ENCODE measurements at places on chromosomes 5 and 9.

DNA sequence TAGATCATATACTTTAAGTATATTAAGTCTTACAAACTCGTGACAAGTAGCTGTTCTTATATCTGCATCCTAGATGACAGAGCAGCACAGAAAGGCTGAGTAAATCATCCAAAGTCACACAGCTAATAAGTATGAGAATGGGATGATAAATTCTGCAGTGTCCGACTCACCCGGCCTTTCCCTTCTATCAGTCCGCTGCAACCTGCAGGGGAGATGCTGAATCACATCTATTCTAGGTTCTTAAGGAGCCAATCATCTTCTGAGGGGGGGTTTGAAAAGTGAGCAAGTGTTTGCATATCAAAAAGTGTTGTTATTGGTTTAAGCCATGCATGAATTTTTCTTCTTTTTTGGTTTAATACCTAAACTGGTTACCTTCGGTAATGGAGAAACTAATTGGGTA lies 38.9 kb downstream of the ADAMTS16 start:
- no peak for DNase-seq

DNA sequence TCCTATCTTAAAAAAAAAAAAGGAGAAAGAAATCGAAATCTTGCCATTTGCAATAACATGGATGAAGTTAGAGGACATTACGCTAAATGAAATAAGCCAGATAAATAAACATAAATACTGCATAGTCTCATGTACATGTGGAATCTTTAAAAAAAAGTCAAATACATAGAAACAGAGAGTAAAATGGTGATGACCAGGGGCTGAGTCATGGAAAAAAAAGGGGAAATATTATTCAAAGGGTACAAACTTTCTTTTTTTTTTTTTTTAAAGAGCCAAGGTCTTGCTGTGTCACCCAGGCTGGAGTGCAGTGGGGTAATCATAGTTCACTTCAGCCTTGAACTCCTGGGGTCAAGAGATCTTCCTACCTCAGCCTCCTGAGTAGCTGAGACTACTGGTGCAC lies 310.1 kb downstream of the ZNF608 start:
- no peak for DNase-seq

GRCh38 chr9:106953174-106953573 lies 90.2 kb downstream of the ZNF462 start:
- DNase-seq, result no peak

DNA sequence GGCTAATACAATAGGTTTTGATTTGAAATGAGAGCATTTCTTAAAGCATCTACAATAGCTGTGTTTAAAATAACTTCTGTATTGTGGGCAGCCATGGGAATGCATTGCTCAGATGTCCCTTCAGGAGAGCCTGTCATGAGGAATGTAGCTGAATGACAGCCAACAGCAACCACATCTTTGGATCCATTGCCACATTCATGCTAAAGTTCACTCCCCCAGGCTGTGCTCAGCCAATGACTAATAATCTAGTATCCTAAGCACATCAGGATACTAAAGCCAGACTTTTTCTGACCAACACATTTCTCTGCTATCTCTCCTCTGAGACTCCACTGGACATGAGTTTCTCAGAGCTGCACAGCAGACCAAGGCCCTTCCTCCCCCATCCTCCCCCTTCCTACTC lies 45.5 kb downstream of the HTR1A start:
- no peak for DNase-seq

GRCh38 chr9:29393064-29393463 lies 1819.8 kb upstream of the C9orf72 start:
- no peak for DNase-seq

DNA sequence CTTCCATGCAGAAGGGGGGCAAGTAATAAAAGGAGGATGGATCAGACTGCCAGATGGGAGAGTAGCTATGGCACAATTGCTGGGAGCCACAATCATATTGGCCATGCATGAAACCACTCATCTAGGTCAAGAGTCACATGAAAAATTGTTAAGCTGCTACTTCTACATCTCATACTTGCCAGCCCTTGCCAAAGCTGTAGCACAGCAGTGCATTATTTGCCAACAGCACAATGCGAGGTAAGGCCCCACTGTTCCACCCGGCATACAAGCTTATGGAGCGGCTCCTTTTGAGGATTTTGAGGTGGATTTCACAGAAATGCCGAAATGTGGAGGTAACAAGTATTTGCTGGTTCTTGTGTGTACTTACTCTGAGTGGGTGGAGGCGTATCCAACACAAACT lies 109.9 kb upstream of the EPB41L4A start:
- DNase-seq, result no peak

- no peak for DNase-seq
Observed at GRCh38 chr5:111572561-111572960, 60.2 kb upstream of the STARD4 start.

DNA sequence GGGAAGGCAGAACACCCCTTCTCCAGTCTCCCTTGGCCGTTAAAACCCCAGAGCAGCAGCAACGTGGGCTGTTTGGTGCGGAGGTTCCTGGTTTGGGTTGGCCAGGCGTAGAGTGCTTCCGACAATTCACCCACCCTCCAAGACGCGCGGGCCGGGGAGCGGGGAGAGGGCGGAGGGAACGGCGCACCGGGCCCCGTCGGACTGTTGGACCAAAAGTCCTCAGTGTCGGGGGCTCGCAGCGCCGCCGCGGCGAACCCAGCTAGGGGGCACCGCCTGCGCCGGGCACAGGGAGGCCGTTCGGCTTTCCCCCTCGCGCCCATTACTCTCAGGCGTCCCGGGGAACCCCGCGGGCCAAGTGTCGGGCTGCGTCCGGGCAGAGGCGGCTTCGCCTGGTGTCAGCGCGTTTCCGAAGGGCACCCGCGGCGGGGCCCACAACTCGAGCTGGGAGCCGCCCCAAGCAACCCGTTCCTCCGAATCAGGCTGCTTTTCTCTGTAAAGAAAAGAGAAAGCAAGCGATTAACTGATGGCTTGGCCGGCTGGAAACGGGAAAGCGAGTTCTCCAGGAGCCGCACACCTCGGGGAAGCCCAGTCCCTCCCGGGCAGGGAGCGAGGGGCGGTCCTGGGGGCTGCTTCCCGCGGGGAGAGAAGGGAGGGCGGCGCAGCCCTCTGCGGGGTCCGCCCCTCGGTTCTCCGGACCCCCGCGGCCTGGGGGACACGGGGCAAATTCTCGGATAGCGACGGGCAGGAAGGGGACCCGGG lies 145.5 kb downstream of the ERCC6L2 start:
- DNase-seq, result no peak

- no peak for DNase-seq
Observed at GRCh38 chr5:169099801-169100734, 200.9 kb downstream of the SLIT3 start.

DNA sequence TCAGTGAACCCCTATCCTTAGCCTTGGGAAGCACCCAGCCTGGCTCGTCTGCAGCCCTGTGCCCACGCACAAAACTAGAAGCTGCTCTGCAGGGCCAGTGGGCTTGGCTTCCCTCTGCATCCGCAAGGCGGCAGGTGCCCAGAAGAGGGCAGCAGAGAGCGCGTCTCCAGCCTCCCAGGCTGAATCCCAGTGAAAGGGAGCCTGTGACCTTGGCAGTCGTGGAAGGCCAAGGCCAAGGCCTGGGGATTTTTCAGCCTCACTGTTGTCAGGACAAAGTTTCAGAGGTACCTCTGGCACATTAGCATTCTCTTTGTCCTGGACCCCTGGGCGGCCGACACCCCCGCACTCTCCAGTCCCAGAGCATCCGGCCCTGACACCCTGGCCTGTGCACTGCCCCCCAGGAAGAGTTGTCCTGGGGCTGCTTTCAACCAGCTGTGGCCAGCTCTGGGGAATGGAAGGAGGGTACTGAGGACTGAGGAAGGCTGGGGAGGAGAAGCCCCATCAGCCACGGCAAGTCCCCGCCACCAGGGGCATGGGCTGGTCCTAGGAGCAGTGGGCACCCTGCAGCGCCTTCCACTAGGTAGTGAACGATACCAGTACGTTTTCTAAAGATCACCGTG lies 63.6 kb upstream of the IL17B start:
- peak; percentile 23 for DNase-seq

GRCh38 chr9:13430368-13431221 lies 151.1 kb upstream of the MPDZ start:
- DNase-seq, result no peak

DNA sequence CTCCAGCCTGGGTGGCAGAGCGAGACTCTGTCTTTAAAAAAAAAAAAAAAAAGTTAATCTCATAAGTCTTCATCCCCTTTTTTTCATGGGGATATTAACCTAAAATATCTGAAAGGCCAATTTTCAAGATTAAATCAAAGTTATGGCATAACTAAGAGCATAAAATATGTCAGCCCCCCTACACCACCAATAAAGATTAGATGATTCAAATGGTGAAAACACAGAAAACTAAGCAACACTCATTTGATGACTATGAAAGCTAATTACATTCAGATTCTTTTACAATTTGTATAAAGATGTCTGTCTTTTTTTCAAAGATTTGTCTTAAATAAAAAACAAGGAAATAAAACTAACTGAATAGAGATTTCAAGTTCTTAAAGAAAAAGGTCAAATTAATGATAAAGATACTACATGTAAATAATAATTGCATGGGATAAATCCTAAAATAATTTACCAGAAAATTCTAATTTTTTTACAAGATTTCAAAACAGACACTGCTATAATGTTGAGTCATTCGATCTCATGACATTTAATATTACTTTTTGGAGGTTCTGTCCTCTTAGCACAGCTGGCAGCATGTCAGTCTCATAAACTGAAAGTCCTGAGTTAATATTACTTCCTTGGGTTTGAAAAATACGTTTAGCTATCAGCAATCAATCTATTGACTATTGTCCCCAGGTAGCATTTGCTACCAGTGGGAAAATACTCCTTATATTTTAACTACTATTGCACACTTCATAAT lies 112.9 kb downstream of the KIAA0825 start:
- no peak for DNase-seq

- no peak for DNase-seq
Observed at GRCh38 chr9:93031629-93032430, 26.7 kb upstream of the SUSD3 start.

GRCh38 chr9:78666818-78667414 lies 370.0 kb downstream of the PSAT1 start:
- DNase-seq, result no peak

DNA sequence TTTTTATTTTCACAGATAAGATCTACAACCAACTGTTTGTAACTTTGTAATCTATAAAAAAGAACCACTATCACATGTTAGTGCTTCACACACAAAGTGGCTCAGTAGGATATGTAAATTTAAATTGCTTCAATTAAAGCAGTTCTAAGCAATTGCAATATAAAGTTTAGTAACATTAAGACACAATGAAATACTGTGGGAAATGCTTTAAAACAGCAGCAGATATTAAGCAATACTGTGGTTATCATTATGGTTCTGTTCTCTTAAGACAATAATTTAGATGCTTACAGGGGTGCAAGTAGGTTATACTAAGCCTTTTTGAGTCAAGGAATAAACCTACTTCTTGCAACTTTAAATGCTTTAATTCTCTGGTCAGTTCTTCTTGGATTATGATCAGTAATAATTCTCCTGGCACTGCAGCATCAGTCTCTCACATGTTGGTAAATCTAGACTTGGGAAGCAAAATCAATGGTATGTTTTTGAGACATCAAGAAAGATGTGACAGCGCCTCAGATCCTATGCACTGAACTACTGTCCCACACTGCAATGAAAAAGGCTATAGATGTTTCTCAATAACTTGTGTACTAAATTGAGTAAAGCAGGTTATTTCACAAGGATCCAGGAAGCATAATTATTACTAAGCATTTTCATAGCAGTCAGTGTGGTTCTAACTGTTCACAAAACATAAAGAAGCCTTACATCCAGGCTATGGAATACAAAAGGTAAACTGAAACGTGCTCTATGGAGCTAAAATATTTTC lies 338.7 kb upstream of the PDE4D start:
- DNase-seq, result no peak

- peak; percentile 91 for DNase-seq
Observed at GRCh38 chr9:87498046-87498810, 561 bp downstream of the DAPK1 start.

DNA sequence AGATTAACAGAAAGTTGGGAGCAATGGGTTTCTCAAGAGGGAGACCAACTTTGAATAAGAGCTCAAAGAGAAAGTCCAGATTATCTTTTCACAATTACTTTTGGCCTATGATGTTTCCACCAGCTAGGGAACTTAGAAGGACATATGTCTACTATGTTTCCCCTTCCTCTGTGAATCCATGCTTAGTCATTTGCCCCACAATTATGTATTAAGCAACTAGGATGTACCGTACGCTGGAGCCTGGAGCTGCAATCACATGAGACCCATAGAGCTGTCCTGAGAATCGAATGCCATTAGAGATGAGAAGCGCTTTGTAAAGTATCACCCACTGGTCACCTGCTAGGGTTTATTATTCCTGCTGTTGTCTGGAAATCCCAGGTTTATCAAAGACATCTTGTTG lies 78.8 kb downstream of the PDE6A start:
- no peak for DNase-seq

- DNase-seq, result no peak
Observed at GRCh38 chr5:142461028-142461590, 136.3 kb upstream of the SPRY4 start.

GRCh38 chr9:93644397-93645088 lies 68.2 kb downstream of the PHF2 start:
- DNase-seq, result no peak

DNA sequence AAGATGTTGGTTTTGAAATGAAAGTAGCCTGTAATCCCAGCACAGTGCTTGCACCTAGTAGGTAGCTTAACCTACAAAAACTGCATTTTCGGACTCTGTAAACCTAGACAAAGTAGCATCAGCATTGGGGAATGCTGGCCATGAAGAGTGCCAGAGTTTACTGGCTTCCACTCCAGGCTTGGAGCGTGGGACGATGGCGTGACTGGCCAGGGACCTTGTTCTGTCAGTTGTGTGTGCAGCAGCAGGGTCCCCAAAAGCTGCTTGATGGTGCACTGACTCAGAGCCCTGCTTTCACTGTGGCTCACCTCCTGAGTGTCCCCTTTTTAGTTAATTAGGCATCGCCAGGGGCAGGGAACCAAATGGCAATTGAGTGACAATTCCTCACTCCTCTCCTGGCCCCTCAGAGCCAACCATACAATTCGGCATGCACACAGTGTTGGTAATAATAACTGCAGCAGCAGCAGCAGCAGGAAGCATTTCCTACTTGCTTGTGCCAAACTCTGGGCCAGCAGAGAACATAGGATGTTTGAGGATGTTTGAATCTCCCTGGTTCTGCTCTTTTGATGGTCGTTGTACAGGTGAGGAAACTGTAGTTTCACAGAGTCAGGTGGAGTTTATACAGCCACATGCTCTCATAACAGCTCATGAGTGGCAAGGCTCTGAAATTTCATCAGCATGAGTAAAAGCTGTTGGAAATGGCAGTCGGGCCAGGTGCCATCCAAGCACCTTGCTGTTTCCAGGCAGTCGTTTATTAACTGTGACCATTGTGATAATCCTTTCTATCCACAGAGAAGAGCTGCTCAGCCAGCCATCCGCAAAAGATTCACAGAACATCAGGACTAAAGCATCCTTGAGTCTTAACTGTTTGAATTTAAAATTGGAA lies 4.2 kb downstream of the UBE2QL1 start:
- DNase-seq, result peak; percentile 46

DNA sequence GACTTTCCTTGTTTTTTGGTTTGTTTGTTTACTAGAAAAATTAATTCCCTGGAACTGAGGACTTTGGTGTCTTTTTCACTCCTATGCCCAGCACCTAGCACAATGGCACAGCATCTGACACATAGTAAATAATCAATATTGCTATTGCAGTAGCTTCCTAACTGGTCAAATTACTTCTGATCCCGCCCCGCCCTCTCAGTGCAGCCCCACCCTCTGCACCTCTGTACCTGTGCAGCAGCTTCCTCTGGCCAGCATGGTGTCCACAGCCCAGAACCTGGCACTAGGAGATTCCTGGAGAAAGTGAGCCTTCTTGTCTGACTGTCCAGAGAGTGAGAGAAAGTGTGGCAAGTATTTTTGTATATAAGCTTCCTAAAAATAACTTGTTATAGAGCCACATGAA lies 343.2 kb downstream of the ZNF608 start:
- no peak for DNase-seq

GRCh38 chr5:17113174-17113958 lies 104.1 kb upstream of the BASP1 start:
- DNase-seq, result no peak
